ENCODE measurements at places on chromosomes 4 and X.
A peak's percentile ranks its signal among the peaks of the same experiment; 100 is the strongest.

DNA sequence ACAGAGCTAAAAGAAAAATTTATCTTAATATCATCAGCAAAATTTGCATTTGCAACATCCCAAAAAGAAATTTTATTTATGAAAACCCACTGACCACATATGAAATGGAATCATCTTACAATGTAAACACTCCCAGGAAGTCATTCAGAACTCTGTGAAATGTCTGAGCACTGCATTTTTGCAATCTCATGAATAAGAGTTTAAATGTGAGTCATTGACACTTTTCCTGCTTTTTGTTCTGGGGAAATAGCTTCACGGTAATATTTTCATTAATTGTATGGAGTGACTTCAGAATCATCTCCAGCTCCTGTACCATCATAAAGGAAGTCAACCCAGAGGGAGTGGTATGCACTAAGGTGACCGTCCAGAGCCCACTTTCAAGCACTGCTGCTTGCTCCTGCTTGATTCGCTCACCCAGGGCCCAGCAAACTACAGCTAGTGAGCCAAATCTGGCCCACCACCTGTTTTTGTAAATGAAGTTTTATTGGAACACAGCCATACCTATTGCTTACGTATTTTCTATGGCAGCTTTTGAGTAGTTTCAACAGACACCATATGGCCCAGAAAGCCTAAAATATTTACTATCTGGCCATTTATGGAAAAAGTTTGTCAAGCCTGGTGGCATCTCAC lies 17.2 kb downstream of the EDNRA start:
- H3K36me3 ChIP-seq: no peaks in the 10 kb centered on the region
- H3K27me3 ChIP-seq: no peaks in the 10 kb centered on the region
- DNase-seq: no peak

DNA sequence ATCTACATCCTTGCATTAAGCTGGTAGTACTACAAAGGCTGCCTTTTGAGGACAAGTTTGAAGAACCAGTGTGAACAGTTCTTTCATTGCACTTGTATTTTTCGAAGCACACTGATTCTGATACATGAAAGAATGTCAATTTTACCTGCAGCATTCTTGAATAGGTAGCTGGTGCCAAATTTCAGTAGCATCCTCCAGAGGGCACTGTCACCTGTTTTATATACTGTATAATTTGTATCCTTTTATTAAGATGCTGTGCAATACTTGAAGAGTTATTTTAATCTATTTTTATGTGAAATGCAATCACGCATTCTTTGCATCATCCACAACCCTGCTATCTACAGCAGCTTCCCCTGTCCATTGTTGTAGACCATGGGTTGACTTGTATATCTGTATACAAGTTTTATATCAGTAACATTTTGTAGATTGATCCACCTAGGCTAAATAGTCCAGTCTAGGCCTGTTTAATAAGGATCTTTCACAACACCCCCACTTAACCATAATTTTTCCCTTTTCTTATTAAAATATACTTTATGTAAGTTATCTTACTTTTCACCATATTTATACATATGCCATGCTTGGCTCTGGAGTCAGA lies 325.7 kb downstream of the PCDH7 start:
- DNase-seq: no peak
- H3K27me3 ChIP-seq: no peaks in the 10 kb centered on the region
- no peak overlapping the region for H3K4me3 ChIP-seq
- no peak overlapping the region for H3K27ac ChIP-seq

GRCh38 chrX:15504661-15505060 lies 4.1 kb downstream of the BMX start:
- no peaks in the 10 kb centered on the region for H3K27me3 ChIP-seq
- no peak overlapping the region for H3K27ac ChIP-seq
- H3K36me3 ChIP-seq: no peaks in the 10 kb centered on the region
- no peak overlapping the region for H3K4me3 ChIP-seq
- no peak for DNase-seq

DNA sequence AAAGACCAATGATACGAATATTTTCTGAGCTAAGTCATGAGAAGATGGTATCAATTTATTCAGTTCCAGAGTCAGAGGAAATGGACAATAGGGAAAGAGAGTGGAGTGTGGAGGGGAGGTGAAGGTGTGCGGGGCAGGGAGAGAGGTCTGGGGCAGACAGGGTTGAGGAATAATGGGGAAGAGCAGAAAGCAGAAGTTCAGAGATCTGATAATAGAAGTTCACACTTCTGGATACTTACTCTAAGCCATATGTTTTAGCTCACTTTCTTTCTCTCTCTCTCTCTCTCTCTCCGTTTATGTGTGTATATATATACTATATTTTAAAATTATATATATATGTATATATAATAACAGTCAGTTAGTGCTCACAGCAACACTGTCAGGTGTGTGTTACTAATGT lies 40.4 kb downstream of the FOXR2 start:
- DNase-seq: no peak
- no peaks in the 10 kb centered on the region for H3K36me3 ChIP-seq
- no peak overlapping the region for H3K27ac ChIP-seq
- no peak overlapping the region for H3K4me3 ChIP-seq
- no peaks in the 10 kb centered on the region for H3K4me1 ChIP-seq
- H3K27me3 ChIP-seq: no peaks in the 10 kb centered on the region

DNA sequence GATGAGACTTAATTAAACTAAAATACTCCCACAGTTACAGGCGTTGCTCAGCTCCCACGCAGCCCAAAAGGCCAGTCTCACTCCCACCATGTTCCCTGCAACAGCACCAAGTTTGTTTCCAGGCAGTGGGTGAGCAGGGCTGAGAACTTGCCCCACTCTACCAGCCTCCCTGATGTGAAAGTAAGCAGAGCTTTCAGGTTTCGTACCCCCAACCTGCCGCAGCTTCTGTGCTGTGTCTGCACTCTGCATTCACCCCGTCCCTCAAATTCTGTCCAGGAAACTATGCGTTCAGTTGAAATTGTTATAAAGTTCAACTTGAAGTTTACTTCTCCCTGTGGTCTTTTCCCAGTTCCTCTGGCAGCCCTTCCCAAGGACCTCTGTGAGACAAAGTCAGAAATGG lies 17.2 kb downstream of the GLUD2 start:
- H3K4me3 ChIP-seq: no peak overlapping the region
- DNase-seq: no peak
- H3K27me3 ChIP-seq: no peaks in the 10 kb centered on the region

GRCh38 chrX:1614927-1615326 lies at the start of gene ASMT:
ASMT (plus strand) TSS chrX:1615059; CDS start chrX:1615200, 141 bp downstream.
- no peak within 1 kb of the TSS for H3K4me3 ChIP-seq
- no peaks in the 10 kb centered on the region for H3K27me3 ChIP-seq
- no peaks in the 10 kb centered on the region for H3K4me1 ChIP-seq
- DNase-seq: no peak
- no peaks in the 10 kb centered on the region for H3K36me3 ChIP-seq

GRCh38 chr4:81828991-81829390 lies 357.3 kb upstream of the RASGEF1B start:
- no peak for DNase-seq
- no peaks in the 10 kb centered on the region for H3K4me1 ChIP-seq
- no peaks in the 10 kb centered on the region for H3K27me3 ChIP-seq
- H3K27ac ChIP-seq: no peak overlapping the region
- no peak overlapping the region for H3K4me3 ChIP-seq

- H3K4me1 ChIP-seq: no peaks in the 10 kb centered on the region
- no peak overlapping the region for H3K27ac ChIP-seq
- no peaks in the 10 kb centered on the region for H3K27me3 ChIP-seq
These were observed 99.5 kb downstream of the CXXC4 start for GRCh38 chr4:104395168-104395614.

GRCh38 chr4:163776957-163777356 lies 282.5 kb downstream of the TMA16 start:
- no peaks in the 10 kb centered on the region for H3K27me3 ChIP-seq
- no peak overlapping the region for H3K4me3 ChIP-seq
- no peaks in the 10 kb centered on the region for H3K4me1 ChIP-seq
- H3K27ac ChIP-seq: no peak overlapping the region
- no peaks in the 10 kb centered on the region for H3K36me3 ChIP-seq

- no peak for DNase-seq
- no peak overlapping the region for H3K4me3 ChIP-seq
- no peaks in the 10 kb centered on the region for H3K36me3 ChIP-seq
- H3K4me1 ChIP-seq: no peaks in the 10 kb centered on the region
These were observed 206.3 kb downstream of the CBR4 start for GRCh38 chr4:168803732-168804131.

- no peaks in the 10 kb centered on the region for H3K4me1 ChIP-seq
These were observed 123.6 kb downstream of the PDHA2 start for GRCh38 chr4:95963456-95963855.

DNA sequence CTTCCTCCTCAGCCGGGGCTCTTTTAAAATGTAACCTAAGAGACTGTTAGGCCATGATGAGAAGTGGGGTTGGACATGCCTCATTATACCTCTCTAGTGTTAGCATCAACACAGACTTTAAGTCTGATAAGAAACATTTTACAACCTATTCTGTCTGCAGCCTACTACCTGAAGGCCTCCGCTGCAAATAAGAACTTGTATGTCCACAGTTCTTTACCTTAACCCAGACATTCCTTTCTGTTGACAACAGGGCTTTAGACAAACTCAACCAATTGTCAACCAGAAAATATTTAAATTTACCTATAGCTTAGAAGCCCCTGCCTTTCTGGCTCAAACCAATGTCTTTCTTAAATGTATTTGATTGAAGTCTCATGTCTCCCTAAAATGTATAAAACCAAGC lies 1418.6 kb downstream of the STIM2 start:
- no peak for DNase-seq
- no peak overlapping the region for H3K4me3 ChIP-seq
- no peaks in the 10 kb centered on the region for H3K27me3 ChIP-seq

- no peaks in the 10 kb centered on the region for H3K27me3 ChIP-seq
- H3K4me1 ChIP-seq: no peaks in the 10 kb centered on the region
- H3K27ac ChIP-seq: no peak overlapping the region
- H3K4me3 ChIP-seq: no peak overlapping the region
- no peak for DNase-seq
These were observed 325.0 kb downstream of the RAB28 start for GRCh38 chr4:13159041-13159620.

DNA sequence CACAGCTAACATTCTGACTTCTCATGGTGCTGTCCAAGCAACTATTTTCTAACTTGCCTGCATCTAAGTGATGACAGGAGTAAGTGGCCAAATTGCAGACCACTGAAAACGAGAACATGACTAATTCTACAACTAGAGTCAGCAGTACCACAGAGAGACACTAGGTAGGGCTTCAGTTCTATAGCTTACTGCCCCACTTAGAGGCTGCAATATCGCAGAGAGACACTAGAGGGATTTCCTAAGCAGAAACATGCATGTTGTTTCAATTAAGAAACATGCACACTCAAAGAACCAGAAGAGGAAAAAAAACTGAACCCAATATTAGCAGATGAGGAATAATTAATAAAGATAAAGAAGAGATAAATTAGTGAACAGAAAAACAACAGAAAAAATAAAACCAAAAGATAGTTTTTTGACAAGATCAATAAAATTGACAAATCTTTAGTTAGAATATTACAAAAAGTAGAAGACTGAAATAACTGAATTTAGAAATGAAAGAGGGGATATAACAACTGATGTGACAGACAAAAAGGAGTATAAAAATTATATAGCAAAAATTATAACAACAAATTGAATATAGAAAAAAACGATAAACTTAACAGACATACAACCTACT lies 100.8 kb downstream of the SPIN4 start:
- H3K27ac ChIP-seq: no peak overlapping the region
- no peaks in the 10 kb centered on the region for H3K27me3 ChIP-seq
- no peaks in the 10 kb centered on the region for H3K36me3 ChIP-seq
- no peaks in the 10 kb centered on the region for H3K4me1 ChIP-seq
- DNase-seq: peak; percentile 65
